Activated T-cell treated with anti-CD3 and anti-CD28 coated beads, Interleukin-2, amount 50 U/mL, for 72 hours (primary cell): ENCODE measurements at places on chromosomes 1 and 21.

GRCh38 chr1:152448496-152448895, 34.4 kb upstream of the CRNN start:
- no peak for DNase-seq

GRCh38 chr1:6035303-6035702, 10.4 kb upstream of the KCNAB2 start:
- DNase-seq = no peak

DNA sequence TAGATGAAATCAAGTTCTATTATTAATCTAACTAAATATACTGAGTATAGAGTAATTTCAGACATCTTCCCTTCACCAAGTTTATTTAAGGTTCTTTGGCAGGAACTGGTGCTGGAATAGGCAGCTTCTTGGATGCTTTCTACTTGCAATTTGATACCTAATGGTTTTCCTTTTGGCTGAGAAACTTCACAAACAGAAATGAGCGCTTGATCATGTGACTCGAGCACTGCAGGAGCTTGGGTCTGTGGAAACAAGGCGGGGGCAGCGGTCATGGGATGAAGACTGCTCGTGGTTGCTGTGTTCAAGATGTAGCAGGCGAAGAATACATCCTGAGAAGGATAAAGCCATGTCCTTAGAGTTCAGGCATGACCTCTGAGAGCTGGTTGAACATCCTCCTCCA, 136.8 kb downstream of the PTPRC start:
- no peak for DNase-seq

- no peak for DNase-seq
These were observed 64.8 kb downstream of the FAM163A start for GRCh38 chr1:179807691-179808485.

- peak; percentile 44 for DNase-seq
These were observed 79.0 kb downstream of the SLC45A1 start for GRCh38 chr1:8396786-8397406.

DNA sequence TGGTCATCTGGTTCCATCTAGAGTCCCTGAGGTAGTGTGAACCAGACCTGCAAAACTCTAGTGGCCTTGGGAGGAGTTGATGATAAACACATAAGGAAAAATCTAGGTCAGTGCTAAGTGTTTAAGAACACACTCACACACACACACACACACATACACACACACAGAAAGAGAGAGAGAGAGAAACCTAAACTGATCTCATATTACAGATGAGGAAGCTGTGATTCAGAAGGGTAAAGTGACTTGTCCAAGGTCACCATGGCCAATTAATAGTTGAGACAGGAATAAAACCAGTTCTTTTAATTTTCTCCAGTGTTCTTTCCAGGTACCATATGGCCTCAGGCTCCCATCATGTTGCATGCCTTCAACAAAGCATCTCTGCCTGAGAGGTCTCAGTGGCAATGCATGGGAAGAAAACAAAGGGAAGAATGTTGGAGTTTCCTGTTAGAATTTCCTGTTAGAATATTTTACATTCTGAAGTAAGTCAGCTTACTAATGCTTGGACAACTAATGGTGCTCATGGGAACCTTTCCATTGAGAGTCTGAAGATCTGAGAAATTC, 77.3 kb upstream of the TSPAN2 start:
- no peak for DNase-seq

DNA sequence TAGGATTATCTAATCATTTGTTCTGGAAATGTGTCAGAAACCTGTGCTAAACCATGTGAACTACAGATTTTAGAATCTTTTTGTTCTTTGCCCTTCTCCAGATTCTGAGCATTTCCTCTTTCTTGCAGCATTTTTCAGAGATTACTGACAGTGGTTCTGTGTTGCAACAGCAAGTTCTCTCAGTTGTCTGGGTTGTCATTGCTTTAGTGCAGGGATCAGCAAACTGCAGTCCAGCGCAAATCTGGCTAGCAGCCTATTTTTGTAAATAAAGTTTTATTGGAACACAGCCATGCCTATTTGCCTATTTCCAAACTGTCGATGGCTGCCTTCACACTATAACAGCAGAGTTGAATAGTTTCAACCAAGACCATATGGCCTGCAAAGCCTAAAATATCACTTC, 66.3 kb upstream of the LRRC8D start:
- no peak for DNase-seq

GRCh38 chr1:109726728-109727373, 14.0 kb downstream of the GSTM3 start:
- no peak for DNase-seq

GRCh38 chr21:41878831-41879189, 334 bp downstream of the PRDM15 start:
- DNase-seq = peak; percentile 87

DNA sequence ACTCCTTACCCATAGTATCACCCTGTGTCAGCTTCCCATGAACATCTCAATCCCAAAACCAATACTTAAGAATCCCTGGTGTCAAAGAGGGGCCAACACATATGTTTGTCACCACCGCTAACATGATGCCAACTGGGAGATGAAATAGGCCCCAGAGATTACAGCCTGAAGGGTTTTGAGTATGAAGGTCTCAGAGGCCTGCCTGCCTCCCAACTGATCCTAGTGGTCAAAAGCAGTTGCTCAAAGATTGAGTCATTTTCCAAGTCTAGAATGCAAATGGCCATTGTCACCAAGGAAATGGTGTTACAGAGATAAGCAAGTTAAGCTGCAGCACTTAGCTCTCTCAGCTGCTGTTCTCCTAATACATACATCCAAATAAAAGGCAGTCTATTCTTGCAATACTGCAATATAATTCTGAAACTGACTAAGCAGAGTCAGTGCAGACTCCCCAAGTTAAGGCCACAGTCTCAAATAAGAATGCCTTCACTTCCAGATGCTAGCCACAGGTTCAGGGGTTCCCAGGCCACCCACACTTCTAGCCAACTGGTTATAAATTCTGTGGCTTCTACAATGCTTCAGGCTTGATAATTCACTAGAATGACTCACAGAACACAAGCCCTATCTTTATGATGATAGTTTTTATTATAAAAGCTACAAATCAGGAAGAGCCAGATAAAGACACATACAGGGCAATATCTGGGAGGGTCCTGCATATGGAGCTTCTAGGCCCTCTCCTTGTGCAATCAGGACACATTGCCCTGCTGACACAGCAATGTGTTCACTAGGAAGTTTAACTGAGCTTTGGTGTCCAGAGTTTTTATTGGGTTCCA, 18.7 kb downstream of the DUSP10 start:
- no peak for DNase-seq

DNA sequence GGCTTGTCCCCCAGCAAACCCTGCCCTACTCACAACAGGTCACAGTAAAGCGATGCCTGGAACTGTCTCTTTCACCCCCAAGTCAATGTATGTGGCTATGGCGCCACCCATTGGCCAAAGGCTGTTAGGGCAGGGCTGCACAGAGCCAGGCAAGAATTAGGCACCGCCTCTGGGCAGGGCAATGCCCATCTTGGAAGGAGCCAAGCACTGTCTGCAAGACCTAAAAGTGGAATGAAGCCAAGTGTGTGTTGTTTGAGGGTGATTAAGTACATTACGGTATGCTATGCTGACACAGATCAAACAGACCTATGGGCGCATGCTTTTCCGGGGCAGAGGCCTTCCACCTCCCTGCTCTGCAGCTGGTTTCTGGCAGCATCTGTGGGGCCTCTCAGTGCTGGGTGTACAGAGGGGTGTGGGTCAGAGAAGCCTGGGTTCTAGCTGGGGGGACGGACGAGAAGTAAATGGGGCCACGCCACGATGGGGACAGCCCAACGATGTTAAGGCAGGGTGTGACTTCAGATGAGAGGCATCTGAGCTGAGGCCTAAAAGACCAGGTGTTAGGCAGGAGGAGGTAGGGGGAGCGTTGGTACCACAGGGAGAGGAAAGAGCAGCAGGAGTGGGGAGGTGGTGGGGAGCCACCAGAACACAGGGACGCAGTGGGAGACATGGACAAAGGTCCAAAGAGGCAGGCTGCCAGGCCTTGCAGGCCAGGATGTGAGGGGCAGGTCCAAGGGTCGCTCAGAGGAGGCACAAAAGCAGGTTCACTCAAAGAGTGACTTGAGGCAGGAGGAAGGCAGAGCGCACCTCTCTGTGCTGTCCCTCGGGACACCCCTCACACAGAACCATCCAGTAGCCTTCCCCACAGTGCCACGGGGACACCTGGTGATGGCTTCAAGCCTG, 49.8 kb downstream of the ACOT7 start:
- peak; percentile 78 for DNase-seq

GRCh38 chr1:224786533-224787250, 142.8 kb upstream of the DNAH14 start:
- no peak for DNase-seq

DNA sequence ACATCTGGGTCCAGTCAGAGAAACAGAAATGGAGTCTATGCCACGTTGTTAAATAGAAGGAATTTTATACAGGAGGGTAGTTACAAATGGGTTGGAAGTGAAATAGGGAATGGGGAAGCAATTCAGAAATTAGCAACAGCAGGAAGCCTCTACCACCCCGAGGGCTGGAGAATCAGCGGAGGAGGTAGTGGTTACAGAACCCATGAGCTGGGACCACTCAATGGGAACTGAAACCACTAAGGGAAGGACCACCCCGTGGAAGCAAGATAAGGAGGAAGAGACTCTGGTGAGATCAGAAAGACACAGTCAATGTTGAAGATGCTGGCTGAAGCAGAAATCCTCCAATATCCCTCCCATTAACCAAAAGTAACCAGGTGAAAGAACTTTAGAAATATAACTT, 15.5 kb upstream of the MAST2 start:
- DNase-seq = no peak

DNA sequence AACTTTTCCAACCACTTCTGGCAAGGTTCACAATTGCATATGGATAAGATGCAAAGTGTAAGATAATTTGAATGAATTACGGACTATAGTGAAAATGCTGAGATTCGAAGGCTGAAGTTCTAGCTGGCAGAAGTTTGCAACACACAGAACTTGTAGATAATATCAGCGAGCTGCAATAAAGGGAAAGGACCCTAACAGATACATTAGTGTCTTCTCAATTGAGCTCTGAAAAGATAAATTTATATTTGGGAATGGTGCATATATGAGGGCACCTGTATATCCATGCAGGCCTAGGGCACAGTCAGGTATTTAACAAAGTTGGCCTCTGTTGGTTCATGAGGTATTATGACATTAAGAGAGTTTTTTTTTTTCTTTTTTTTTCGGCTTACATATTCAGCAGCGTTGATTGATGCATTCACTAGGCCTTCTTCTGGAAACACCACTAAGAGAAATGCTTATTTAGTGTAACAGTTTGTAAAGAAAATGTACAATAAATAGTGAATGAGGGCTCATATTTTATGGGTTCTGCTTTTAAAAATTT, 2.2 kb downstream of the NFIA start:
- no peak for DNase-seq

DNA sequence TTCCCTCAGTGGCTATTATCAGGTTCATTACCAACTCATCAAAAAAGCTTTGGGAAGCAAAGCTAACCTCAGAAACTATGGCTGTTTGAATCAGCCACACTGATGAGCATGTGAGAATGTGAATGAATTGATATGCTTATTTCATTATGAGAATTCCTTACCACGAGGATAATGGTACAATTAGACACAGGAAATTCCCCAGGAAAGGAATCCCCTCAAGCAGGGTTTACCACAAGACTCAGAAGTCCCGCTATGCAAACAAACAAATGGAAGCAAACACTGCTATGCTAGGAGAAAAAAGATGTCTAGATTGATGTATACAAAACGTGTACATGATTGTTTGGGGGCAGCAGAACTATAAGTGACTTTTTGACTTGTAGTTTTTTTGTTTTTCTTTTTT, 205.0 kb downstream of the HMCN1 start:
- no peak for DNase-seq

DNA sequence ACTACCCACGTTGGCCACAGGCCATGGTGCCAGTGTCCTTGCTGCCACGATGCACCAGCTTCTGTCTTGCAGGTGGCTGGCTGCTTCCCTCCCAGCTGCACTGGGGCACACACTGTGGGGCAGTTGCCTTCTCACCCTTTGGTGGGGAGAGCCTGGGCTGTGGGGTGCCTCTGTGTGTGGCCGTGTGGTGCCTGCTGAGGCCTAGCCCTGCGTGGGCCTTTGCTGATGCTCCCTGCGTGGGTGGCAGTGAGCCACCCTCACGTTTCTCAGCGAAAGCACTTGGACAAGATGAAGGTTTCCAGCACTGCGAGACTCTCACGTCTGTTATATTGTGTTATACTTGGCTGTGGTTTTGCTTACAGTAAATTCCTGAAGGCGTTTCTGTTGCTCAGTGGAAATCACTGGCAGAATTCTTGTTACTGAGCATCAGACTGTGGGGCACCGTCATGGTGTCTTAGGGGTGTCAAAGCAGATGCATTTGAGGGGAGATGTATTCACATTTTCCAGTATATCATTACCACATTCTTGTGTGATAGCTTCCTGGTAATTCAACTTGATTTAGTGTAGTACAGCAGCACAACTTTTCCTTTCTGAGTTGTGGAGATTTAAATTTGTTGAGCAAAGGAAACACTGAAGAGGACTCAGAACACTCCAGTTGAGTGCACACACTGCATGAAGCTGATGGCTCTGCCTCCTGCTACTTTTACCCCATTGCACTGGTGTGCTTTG, 124.7 kb downstream of the PCBP3 start:
- peak; percentile 63 for DNase-seq

GRCh38 chr1:15260418-15261154, 13.6 kb downstream of the FHAD1 start:
- DNase-seq = no peak

DNA sequence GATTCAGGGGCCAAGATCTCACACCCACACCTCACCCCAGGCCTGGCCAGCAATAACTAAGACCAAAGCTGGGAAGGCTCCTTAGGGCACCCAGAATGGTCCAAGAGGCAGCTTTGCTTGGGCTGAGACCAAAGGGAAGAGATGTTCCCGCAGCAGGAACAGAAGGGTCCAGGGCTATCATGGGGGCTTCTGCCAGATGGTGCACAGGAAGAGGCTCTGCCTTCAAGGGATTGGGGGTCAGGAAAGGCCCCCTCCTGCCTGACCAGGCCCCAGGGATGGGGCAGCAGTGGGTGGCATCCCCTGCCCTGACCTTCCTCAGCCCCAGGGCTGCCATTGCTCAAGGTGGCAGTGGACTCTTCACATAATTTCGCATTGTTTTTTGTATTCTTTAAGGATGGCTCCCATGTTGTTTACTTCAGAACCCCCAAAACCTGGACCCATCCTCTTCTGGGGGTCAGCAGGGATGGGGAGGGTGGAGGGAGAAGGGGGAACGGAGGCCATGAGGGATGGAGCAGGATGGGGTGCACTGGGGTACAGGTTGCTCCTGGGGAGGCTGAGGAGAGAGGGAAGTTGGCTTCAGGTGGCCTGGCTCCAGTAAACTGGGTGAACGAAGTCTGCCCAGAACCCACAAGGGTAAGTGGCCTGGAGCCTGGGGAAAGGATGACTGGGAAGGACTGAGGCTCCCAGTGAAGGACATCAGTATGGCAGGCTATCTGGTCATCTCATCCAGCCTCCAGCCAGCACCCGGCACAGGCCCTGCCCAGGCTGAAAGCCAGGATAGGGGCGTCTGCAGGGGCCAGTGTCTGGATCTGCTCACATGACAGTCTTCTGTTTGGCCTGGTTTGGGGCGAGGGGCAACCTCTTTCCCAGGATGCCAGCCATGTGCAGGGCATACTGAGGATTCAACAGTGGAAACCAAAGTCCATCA, 2.6 kb upstream of the NADK start:
- no peak for DNase-seq
